Immature natural killer cell (primary cell): ENCODE measurements at places on chromosomes 4 and X. TPM values are rescaled to one million over a fixed set of nuclear protein-coding genes. Genes with fewer than 3 reads are reported as not detected.

- no peak for DNase-seq
Observed at GRCh38 chr4:25760518-25761157, 102.2 kb downstream of the SEL1L3 start.

The CXXC4 gene
- polyA plus RNA-seq, result 0.14 TPM

The CABS1 gene
- polyA plus RNA-seq, result not detected

- DNase-seq, result no peak
Observed at GRCh38 chrX:65658229-65658628, 9.2 kb upstream of the MSN start.

The MAGEB6 gene
- polyA plus RNA-seq, result not detected

The CDS1 gene
- not detected for polyA plus RNA-seq

DNA sequence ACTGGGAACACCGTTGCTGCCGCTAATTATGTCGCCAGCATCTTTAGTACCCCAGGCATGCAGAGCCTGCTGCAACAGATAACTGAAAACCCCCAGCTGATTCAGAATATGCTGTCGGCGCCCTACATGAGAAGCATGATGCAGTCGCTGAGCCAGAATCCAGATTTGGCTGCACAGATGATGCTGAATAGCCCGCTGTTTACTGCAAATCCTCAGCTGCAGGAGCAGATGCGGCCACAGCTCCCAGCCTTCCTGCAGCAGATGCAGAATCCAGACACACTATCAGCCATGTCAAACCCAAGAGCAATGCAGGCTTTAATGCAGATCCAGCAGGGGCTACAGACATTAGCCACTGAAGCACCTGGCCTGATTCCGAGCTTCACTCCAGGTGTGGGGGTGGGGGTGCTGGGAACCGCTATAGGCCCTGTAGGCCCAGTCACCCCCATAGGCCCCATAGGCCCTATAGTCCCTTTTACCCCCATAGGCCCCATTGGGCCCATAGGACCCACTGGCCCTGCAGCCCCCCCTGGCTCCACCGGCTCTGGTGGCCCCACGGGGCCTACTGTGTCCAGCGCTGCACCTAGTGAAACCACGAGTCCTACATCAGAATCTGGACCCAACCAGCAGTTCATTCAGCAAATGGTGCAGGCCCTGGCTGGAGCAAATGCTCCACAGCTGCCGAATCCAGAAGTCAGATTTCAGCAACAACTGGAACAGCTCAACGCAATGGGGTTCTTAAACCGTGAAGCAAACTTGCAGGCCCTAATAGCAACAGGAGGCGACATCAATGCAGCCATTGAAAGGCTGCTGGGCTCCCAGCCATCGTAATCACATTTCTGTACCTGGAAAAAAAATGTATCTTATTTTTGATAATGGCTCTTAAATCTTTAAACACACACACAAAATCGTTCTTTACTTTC is 1.8 kb downstream of the UBQLN2 start:
- DNase-seq, result no peak

DNA sequence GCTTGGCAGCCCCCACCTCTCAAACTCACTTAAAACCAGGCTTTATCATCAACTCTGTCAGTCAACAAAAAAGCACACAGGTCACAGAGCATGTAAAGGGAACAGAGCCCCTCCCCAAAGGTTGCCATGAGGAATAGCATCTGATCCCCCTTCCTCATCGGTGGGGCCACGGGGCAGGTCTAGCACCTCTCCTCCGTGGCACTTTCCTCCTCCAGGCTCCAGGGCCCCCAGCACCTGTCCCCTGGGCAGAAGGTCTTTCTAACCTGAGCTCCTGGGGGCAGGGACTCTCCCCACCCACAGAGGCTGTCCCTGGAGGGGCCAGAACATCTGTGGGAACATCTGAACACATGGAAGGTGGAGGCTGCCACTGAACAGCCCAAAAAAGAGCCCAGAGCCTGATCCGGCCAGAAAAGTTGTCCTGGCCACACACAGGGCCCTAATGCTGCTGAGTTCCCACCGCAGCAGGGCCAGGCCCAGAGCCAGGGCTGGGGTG is 65.7 kb downstream of the ZFYVE28 start:
- DNase-seq, result no peak

The AGTR2 gene
- not detected for polyA plus RNA-seq

DNA sequence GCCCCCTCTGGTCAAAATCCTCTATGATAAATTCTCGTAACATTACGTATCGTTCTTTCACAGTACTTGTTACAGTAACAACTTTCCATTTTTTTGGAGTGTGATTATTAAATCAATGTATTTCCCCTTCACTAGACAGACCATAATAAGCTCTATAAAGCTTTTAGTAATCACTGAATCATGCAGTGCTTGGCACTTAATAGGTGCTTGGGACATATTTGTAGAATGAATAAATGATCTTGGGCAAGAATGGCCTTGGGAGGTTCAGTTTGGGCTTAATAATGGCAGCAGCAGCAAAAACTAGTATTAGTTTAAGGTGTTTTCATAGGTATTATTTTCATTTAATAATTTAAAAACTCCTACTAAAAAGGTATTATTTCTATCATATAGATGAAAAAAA is 33.4 kb upstream of the SFRP2 start:
- no peak for DNase-seq

- DNase-seq, result no peak
Observed at GRCh38 chr4:3790006-3790561, 23.9 kb downstream of the ADRA2C start.

The TMEM156 gene
- polyA plus RNA-seq, result 16.3 TPM

GRCh38 chrX:10176121-10177003 is 19.6 kb downstream of the CLCN4 start:
- DNase-seq, result no peak

DNA sequence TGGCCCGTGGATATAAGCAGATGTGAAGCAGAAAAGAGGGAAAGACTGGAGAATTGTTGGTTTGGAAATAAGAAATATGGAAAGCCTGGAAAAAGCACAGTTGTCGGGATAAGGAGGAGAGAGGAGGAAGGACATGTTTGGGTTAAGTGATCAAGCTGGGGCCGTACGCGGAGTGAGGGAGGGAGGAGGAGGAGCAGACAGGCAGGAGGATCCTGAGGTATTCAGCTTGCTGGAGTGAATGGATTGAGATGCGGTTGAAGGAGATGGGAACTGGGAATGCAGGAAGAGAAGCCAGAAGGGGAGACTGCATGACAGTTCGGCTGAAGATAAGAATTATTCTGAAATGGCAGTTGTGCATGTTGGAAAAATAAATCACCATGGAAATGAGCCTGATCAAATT is 21.2 kb downstream of the ZFP42 start:
- DNase-seq, result no peak

DNA sequence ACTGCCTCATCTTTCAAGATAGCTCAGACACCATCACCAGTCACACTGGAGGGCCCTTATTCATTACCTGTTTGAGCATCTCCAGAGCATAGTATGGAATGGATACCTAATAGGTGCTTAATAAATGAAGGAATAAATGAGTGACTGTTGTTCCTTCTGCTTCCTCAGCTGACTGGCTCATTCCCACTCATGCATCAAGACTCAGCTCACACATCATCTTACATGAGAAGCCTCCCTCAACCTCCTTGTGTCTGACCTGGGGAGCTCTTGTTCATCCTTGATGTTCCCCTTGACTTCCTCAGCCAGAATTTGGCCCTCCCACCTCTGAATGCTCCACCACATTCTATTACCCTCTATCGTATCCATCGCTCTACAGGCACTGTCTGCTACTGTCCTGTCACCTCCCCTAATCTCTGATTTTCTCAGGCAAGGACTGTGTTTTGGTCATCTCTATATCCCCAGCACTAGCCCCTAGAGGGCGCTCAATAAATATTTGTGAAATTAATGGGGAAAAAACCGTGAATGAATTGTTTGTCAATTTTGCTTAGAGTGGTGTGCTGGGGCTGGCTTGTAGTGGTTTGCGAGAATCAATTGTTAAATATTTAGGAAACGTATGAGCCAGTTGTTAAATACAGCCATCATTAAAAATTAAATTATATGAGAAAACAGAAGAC is 88.3 kb downstream of the NHSL2 start:
- peak; percentile 34 for DNase-seq
